ENCODE measurements at places on chromosomes 6 and 20.

- no peak for DNase-seq
Measured at GRCh38 chr20:43838703-43839060, 76.0 kb upstream of the TOX2 start.

GRCh38 chr6:45209762-45210161, 118.4 kb upstream of the RUNX2 start:
- DNase-seq = no peak

DNA sequence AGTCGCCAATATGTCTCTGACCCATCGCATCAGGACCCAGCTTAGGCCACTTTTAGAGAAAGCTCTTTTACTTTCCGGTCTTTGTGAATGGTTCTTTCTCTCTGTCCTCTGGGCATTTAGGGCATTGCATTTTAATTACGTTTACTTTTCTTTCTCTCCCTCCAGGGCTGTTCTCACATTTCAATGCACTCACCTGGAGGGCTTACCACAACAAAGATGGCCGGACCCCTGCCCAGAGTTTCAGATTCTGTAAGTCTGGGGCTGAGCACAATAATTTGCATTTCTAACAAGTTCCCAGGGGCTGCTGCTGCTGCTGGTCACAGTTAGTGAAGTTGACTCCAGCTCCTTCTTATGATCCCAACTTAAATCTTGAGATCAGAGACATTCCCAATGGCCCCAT, 3.0 kb downstream of the ANKRD66 start:
- DNase-seq = no peak

DNA sequence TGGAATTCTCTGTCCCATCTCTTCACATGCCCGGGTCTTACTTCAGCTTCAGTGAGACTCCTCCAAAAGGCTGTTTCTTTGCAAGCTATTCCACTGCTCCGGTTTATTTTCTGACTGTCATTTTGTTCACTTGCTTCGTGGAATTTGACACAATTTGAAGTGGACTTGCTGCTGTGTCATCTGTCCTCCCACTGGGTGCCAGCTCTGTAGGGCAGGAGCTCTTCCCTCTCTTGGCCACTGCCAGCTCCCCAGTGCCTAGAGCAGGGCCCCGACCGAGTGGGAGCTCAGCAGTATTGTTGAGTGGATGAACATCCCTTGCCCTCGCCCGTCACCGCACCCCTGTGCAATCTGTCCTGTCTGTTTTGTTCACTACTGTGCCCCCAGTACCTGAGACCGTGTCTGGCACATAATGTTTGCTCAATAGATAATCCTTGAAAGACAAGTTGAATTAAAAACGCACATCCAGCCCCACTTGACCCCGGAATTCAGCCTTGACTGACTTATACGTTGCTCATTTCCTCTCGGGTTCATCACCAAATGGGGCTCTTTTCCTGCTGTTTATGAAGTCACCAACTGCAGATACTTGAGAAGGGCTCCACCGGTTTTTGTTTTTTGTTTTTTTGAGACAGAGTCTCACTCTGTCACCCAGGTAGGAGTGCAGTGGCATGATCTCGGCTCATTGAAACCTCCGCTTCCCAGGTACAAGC, 170.3 kb upstream of the KCNG1 start:
- DNase-seq = no peak

- DNase-seq = peak; percentile 74
Measured at GRCh38 chr6:159487636-159488035, 205.4 kb downstream of the SOD2 start.

- DNase-seq = no peak
Measured at GRCh38 chr6:43744491-43744890, 25.5 kb upstream of the VEGFA start.

GRCh38 chr20:63290677-63291472, 2.1 kb upstream of the COL20A1 start:
- DNase-seq = peak; percentile 69

DNA sequence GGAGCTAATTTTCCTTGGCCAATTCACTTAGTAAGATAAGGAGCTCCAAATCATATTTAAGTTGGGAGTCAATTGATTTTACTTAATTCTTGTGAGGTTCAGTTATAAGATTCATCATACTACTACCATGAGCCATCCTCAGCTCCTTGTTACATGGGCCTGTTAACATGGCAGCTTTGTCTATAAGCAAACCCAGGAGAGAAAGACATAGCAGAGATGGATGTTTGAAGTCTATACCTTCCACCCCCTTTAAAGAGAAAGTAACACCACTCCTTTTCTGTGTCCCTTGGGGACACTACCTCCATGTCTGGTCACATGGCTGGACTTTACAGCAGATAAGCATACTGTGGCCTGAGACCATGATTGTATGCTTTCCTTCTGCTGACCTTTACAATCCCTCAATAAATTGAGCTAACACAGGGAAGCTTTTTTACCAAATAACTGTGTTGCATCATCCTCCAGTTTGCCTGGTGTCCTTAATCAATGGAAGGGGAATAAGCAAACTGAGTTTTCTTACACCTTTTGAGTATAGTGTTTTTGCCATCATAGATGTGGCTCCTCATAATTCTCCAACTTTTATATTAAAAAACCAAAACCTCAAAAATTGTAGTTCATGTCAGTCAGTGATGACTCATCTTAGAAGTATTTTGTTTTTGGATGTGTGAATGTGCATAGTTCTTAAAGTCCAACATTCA, 9.8 kb upstream of the ZNFX1 start:
- no peak for DNase-seq

- no peak for DNase-seq
Measured at GRCh38 chr6:166365806-166366205, 16.9 kb downstream of the MPC1 start.

GRCh38 chr6:112886415-112886814, 539.3 kb downstream of the RFPL4B start:
- no peak for DNase-seq

GRCh38 chr20:24379484-24379927, 89.9 kb upstream of the SYNDIG1 start:
- no peak for DNase-seq

GRCh38 chr6:138514860-138515540, 15.7 kb upstream of the NHSL1 start:
- peak; percentile 78 for DNase-seq

- no peak for DNase-seq
Measured at GRCh38 chr6:131451321-131452144, 121.5 kb upstream of the ARG1 start.

- no peak for DNase-seq
Measured at GRCh38 chr6:165910184-165910966, 247.3 kb upstream of the PDE10A start.

DNA sequence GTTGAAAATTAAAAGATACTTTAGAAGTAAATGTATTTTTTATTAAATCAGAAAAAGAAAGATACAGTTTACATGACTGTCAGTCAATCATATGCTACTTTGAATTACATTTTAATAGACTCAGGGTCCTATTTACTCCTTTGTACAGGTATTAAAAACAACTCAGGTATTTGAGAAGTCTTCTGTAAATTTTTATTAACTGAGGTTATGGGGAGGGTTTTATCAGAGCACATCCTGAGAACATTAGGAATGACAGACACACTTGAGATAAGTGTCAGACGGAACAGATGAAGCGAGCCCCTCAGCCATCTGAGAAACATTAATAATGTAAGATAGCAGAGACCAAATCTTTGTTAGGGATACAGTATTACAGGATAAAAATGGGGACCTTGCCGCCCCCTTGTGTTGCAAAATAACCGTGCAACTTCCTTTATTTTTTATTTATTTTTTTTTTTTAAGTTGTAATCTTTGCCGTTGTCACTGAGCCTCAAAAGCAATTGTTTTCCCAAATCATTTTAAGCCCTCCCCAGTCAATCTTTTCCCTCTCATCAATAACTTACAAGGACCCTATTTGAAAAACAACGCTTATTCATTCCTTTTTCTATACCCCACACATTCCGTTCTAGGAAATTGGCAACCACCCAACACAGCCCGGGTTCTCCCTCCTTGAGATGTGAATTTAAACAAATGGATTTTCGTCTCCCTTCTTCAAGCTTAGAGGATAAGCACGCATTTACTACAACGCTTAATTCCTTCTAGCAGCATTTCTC, 126.7 kb downstream of the BCAS1 start:
- DNase-seq = no peak

GRCh38 chr6:97919631-97920030, 636.6 kb upstream of the MMS22L start:
- no peak for DNase-seq

- no peak for DNase-seq
Measured at GRCh38 chr6:72788188-72788587, 166.3 kb downstream of the KCNQ5 start.

DNA sequence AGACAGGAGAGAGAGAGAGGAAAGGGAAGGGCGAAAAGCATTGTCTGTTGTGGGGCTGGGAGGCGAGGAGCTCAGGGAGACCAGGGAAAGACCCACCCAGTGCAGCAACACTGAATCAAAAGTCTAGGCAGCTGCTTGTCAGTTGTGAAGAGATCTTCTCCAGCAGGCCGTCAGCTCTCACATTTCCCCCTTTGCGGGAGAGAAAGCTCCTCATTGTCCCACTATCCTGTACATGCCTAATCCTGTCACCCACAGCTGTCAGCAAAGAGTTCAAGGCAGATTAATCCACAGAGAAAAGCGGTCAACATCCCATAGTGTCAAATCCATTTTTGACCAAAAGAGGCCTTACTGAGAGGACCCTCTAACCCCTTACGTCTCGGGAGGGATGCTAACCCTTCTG, 27.3 kb downstream of the RNF182 start:
- DNase-seq = no peak

DNA sequence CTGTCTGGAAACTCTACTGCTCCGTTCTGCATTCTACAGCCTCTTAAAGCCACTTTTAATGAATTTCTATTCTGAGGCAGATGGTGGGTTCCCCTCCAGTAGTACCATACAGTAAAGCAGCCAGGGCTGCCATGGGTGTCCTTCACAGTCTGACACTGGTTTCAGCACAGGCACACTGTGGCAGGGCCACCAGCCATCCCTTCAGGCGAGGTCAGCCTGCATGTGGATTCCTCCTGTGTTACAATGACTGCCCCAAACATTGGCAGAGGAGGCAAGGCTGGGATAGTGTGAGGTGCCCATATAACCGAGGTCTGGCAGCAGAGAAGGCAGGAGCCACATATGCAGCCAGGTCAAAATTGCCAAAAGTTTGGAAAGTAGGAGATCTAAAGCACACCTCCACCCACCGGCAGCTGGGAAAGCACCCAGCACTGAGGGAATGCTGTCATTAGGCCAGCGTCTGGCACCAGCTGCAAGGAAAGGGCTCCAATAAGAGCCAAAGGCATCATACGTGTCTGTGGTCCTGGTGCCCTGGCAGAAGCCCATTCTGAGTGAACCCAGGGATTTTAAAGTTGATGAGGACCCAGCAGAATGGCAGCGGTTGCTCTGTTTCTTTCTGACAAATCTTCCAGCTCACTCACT, 24.0 kb downstream of the STK35 start:
- no peak for DNase-seq
